ENCODE measurements at places on chromosomes 5 and 9. TPM values are rescaled to one million over a fixed set of nuclear protein-coding genes. Genes with fewer than 3 reads are reported as not detected.

The PCDHB11 gene
- not detected for total RNA-seq

The WWC1 gene
- total RNA-seq = 0.30 TPM

DNA sequence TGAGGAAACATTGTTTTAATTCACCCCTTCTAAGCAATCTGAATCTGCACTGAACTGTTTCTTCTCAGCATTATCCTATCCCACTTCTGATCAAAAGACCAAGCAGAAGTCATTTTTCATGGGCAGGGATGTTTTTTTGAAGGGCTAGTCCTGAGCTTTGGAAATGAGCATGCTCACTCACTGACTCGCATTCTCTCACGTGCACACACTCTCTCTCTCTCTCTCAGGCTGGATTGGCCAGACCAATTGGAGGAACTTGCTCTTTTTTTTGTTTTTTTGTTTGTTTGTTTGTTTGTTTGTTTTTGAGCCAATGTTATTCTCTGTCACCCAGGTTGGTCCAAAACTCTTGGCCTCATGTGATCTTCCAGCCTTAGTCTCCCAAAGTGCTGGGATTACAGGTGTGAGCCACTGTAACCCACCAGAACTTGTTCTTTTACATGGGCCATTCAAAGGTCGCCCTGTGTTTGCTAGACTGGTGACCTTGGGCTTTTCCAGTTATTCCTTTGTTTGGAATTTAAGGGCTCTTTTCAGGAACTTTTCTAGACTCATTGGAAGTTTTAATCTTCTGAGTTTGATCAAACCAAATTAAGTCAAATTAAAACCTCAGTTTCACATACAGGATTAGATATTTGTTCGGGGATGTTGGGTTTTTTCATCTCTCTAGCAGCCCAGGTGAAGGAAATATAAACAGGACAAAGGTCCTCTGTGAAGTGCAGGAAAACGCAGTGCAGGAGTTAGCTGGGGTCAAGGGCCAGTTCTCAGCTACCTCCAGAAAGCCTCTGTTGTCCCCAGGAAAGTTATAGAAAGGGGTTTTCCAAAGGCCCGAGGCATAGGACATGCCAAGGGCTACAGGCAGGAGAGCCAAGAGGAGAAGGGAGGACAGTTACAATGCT is 13.1 kb downstream of the FAXDC2 start:
- H3K36me3 ChIP-seq = peaks cover 2% of the 10 kb centered on the region
- no peak overlapping the region for H3K4me3 ChIP-seq
- DNase-seq = no peak
- peaks cover 2% of the 10 kb centered on the region for H3K4me1 ChIP-seq
- no peak overlapping the region for H3K27ac ChIP-seq
- no peaks in the 10 kb centered on the region for H3K27me3 ChIP-seq

DNA sequence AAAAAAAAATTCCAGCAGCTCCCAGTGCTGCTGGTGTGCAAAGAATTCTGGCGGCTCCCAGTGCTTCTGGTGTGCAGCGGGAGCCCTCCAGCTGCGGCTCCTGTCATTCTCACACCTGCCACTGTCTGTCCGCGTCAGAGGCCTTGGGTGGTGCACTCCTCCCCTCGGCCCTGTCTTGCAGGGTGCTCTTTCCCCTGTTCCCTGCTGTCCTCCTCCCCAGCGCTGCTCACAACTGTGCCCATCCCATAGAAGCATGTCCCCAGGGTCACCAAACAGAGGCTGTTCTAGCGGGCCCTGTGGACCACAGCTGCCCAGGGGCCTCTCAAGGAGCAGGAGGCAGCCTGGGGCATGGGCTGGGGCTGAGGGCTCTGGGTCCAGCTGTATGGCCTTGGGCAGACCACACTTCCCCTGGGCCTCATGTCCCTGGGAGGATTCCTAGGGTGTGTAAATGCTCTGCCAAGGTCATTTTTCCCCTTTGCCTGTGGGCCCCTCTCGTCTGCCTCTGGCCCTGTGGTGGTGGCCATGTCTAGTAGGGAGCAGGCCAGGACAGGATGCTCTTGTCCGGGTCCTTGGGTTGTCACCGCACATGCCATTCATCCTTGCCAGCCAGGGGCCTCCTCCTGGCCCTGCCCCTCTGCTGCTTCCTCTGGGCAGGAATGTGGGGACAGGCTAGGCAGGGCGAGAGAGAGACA is 68.2 kb downstream of the PHF2 start:
- DNase-seq = peak; percentile 15
- H3K4me1 ChIP-seq = no peaks in the 10 kb centered on the region
- no peak overlapping the region for H3K27ac ChIP-seq
- H3K4me3 ChIP-seq = no peak overlapping the region

The BTNL3 gene
- total RNA-seq = not detected

GRCh38 chr5:54315736-54316528 is 5.6 kb upstream of the ARL15 start:
- no peak for DNase-seq
- H3K4me3 ChIP-seq = no peak overlapping the region
- peaks cover 8% of the 10 kb centered on the region for H3K4me1 ChIP-seq
- no peak overlapping the region for H3K27ac ChIP-seq
- no peaks in the 10 kb centered on the region for H3K36me3 ChIP-seq
- peaks cover 60% of the 10 kb centered on the region for H3K27me3 ChIP-seq

DNA sequence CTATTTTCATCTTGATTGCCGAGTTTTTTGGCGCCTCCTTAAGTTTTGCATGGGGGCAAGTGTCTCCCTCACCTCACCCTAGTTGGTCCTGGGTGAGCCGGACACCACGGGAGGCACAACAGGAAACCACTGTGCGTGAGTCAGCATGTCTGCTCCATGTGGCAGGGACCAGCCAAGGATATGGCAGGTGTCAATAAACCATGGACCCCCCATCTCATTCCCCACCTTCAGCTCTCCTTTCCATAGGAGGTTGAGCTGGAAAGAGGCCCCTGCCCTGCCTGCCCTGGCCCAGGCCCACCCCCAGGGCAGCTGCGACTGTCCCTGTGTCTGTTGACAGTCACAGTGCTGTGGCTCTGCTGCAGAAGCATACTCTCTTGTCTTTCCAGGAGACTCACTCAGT is 3.1 kb downstream of the SPACA9 start:
- H3K4me1 ChIP-seq = peaks cover 37% of the 10 kb centered on the region
- H3K36me3 ChIP-seq = no peaks in the 10 kb centered on the region
- H3K27ac ChIP-seq = no peak overlapping the region
- no peak for DNase-seq
- no peak overlapping the region for H3K4me3 ChIP-seq

DNA sequence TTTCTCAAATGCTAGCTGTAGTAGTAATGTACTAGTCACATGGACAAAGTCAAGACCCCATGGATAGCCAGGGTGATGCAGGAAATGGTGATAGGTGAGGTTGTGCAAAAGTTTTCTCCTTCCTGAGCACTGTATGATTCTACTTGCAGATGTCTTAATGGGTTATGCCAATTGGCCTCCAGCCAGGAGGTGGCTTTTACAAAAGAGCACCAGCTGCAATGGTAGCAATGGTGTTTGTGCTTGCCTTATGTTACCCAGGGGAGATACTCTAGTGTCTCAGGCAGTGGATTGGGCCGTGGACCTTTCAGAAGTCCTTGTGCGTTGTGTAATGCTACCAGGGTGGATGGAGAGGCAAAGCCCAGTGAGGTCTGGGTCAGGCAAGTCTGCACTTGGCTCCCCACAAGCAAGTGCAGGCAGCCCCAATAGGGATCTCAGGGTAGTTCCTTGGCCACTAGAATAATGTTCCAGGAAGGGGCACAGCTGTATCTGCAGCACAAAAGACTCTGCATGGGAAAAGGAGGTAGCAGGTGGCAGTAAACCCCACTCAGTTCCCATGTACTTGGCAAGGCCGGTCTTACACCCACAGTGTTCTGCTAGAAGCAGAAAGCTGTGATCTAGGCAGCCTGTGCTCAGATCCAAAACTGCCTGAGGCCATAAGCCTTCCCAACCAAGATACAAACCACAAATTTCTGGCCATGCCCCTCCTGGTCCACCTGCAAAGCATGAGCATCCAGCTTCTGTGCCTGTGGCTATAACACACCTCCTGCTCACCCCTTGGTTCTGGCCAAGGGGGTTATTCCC is 46.4 kb upstream of the EDIL3 start:
- no peak overlapping the region for H3K27ac ChIP-seq
- no peaks in the 10 kb centered on the region for H3K36me3 ChIP-seq
- no peaks in the 10 kb centered on the region for H3K4me1 ChIP-seq
- H3K4me3 ChIP-seq = no peak overlapping the region

DNA sequence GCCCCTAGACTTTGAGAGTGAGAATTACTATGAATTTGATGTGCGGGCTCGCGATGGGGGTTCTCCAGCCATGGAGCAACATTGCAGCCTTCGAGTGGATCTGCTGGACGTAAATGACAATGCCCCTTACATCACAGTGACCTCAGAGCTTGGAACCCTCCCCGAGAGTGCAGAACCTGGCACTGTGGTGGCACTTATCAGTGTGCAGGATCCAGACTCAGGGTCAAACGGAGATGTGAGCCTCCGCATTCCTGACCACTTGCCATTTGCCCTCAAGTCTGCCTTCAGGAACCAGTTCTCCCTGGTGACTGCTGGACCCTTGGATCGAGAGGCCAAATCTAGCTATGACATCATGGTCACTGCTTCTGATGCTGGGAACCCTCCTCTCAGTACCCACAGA is 1.3 kb downstream of the PCDHGC4 start:
- H3K36me3 ChIP-seq = no peaks in the 10 kb centered on the region
- H3K4me3 ChIP-seq = no peak overlapping the region
- DNase-seq = no peak

DNA sequence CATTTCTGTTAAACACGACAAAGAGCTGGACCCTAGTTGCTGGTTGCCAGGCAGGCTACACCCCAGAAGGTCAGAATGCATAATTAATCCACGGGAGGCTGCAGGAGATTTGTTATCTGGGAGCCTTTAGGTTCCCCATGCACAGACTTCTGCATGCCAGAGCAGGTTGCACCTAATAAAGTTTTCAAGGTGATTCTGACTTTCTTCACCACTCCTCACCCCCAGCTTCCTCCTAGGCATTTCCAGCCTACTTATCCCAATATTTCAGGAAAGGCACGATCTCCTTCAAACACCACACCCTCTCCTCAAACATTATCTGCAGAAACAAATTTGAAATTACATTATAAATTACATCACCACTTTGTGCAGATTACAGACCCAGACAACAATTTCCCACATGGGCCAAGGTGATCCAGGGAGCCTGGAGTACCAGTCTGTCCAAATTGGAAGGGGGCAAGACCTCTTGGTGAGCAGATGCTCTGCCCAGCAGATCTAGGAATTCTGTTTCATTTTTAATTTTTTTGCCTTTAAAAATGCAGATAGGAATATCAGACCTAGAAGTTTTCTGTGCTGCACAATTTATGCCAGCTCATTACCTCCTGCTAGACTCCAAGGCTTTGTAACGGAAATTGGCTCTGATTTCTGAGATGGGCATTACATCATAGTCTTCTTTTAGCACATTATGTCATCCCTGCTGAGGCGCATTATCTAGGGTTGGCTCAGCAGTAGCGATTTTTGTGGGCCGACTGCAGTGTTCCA is 363.4 kb upstream of the SLC30A5 start:
- H3K4me1 ChIP-seq = peaks cover 2% of the 10 kb centered on the region
- no peak overlapping the region for H3K4me3 ChIP-seq
- no peaks in the 10 kb centered on the region for H3K27me3 ChIP-seq
- H3K27ac ChIP-seq = no peak overlapping the region
- DNase-seq = no peak

DNA sequence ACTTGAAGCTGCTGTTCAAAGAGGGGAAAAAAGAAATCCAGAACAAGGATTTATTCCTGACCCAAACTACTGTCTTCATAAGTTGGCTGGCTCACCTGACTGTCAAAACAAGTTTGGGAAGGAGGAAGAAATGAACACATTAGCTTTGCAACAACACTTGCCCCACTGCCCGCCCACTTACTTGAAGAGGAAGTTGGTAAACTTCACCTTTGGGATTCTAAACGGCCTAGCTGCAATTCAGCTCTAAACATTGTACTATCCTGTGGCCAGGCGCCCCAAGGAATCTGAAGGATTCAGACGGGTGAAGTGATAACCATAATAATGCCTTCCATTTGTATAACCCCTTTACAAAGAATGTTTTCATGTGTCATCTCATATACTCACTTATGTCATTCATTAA is 199.4 kb downstream of the ARRDC3 start:
- no peak overlapping the region for H3K4me3 ChIP-seq
- peaks cover 2% of the 10 kb centered on the region for H3K36me3 ChIP-seq
- H3K27ac ChIP-seq = no peak overlapping the region
- no peak for DNase-seq
- peaks cover 11% of the 10 kb centered on the region for H3K4me1 ChIP-seq

The TRIP13 gene
- total RNA-seq = 33.0 TPM

The GCNT4 gene
- 0.41 TPM for total RNA-seq

GRCh38 chr5:59099270-59099994 is 516.6 kb downstream of the RAB3C start:
- peaks cover 61% of the 10 kb centered on the region for H3K4me1 ChIP-seq
- peak; percentile 89 for DNase-seq
- H3K4me3 ChIP-seq = peak overlapping the region; percentile 52
- peaks cover 18% of the 10 kb centered on the region for H3K36me3 ChIP-seq
- H3K27me3 ChIP-seq = no peaks in the 10 kb centered on the region
- peak overlapping the region; percentile 93 for H3K27ac ChIP-seq

DNA sequence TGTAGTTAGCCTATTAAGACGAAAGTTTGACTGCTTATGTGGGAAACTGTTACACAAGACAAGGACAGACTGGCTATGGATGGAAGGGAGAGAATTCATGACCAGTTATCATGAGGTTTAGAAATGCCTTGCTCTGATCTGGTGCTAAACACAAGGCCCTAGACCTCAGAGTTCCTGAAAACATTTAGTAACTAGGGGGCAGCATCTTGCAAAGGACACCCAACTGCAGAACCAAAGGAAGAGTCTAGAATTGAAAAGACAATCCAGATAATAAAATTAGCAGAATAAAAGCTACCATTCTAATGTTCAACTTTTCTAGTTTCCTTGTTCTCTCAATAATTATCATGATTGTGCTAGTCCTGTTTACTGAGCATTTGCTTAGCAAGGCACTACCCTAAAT is 130.5 kb upstream of the GPR151 start:
- no peak overlapping the region for H3K4me3 ChIP-seq
- no peaks in the 10 kb centered on the region for H3K4me1 ChIP-seq
- H3K36me3 ChIP-seq = peaks cover 3% of the 10 kb centered on the region
- no peak overlapping the region for H3K27ac ChIP-seq
- no peak for DNase-seq

The ZDHHC11B gene
- not detected for total RNA-seq

- DNase-seq = no peak
- H3K4me3 ChIP-seq = no peak overlapping the region
- no peaks in the 10 kb centered on the region for H3K27me3 ChIP-seq
- H3K36me3 ChIP-seq = no peaks in the 10 kb centered on the region
Measured at GRCh38 chr5:103889500-103890209, 327.1 kb upstream of the NUDT12 start.

The ZNF608 gene
- total RNA-seq = not detected

GRCh38 chr5:43309122-43309521 is 4.1 kb downstream of the HMGCS1 start:
- H3K4me1 ChIP-seq = peaks cover 72% of the 10 kb centered on the region
- no peak overlapping the region for H3K4me3 ChIP-seq
- no peaks in the 10 kb centered on the region for H3K27me3 ChIP-seq
- no peak for DNase-seq
- peaks cover 36% of the 10 kb centered on the region for H3K36me3 ChIP-seq

The SERF1B gene
- total RNA-seq = 8.0 TPM

Measured in activated CD8-positive, alpha-beta memory T cell treated with anti-CD3 and anti-CD28 coated beads, Interleukin-2, amount 10 ng/mL, durations not matched to agents 7 days and 5 days (primary cell).